Smooth muscle cell of the coronary artery (primary cell): ENCODE measurements at places on chromosomes 16 and 17. TPM values are rescaled to one million over a fixed set of nuclear protein-coding genes. Genes with fewer than 3 reads are reported as not detected.

SLC38A7 gene
- total RNA-seq = 22.6 and 31.9 TPM in 2 replicates

WNK4 gene
- total RNA-seq = 0.12 and 1.6 TPM in 2 replicates

AKAP1 gene
- total RNA-seq = 11.5 and 21.5 TPM in 2 replicates

ACAP1 gene
- total RNA-seq = 1.3 and 4.3 TPM in 2 replicates

IL21R gene
- under 0.01 and 1.9 TPM in 2 replicates for total RNA-seq

TNFRSF17 gene
- total RNA-seq = 0.12 TPM in 1 of 2 replicates, not detected in the other

HOXB5 gene
- total RNA-seq = not detected in 2 replicates

KRTAP3-1 gene
- not detected in 2 replicates for total RNA-seq

KRT31 gene
- total RNA-seq = not detected in 2 replicates

KLHL10 gene
- total RNA-seq = 0.08 and 0.12 TPM in 2 replicates

XYLT1 gene
- total RNA-seq = 7.1 and 21.9 TPM in 2 replicates

AXIN2 gene
- 2.6 and 5.4 TPM in 2 replicates for total RNA-seq
